ENCODE measurements at places on chromosomes 16 and 17.

GRCh38 chr17:56577843-56578204 is 15.7 kb upstream of the NOG start:
- no peak for DNase-seq

- DNase-seq, result no peak
Observed at GRCh38 chr17:9839433-9839832, 13.7 kb downstream of the GLP2R start.

DNA sequence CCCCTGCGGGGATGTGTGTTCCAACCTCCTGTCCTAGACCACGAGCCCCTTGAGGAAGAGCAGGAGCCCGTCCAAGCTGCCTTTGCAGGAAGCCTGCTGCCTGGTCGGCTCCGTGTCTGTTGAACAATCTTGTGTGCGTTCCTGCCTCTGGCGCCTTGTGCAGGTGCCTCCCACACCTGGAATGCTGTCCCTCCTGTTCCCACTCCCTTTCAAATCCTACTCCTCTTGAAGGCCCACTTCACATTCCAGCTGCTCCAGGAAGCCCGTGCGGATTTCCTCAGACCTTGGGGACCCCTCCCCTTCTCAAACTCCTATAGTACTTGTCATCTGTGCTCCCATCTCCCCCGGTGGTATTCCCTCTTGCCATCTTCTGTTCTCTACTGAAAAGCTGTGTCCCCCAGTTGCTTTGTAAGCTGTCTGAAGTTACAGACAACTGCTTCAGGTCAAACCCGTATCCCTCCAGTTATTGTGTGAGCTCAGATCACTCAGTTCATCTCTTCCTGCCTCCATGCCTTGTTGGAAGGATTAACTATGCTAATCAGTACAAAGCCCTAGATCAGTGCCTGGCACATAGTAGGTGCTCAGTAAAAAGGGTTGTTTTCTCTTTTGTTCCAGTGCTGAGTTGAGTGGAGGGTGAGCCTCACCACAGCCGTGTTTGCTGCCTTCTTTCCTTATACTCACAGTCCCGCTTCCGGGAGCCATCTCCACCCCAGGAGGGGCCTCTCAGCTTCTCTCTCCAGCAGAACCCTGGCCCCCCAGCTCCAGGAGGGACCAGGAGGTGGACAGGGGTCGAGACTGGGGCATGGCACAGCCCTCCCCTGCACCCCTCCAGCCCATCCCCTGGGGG is 241.8 kb upstream of the CIBAR2 start:
- DNase-seq, result no peak

GRCh38 chr16:79707876-79708275 is 107.3 kb upstream of the MAF start:
- DNase-seq, result peak; percentile 47

GRCh38 chr16:49468611-49469310 is 95.2 kb downstream of the C16orf78 start:
- DNase-seq, result no peak

DNA sequence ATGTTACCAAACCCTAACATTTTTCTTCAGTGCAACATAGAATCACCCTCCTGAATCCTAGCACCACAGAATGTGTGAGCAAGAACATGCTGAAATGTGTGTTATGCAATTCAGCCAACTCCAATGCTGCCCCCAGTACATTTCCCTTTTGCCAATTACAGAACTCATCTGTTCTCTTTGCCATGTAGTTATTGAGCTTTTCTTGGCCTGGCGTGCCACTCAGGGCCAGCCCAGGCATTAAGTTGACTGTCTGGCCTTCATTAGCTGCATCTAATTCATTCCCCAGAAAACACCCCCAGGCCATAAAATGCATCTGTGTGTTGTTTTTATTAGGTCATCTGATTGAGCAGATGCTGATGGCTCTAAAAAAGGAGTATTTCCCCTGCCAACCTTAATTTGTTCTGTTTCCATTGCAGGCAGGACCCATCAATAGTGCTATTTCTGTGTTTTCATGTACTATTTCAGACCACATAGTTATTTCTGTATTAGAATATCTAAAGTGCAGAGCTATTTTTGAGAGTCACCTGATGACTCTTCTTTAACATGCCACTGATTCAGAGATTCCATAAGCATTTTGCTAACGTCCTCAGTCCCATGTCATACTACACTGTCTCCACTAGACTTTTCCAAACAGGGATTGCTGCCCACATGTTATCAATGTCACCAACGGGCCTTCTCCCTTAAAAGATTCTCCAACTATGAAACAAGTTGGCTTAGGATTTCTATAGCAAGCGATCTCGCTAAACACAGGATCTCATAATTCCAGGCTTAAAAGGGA is 969.7 kb downstream of the CDH11 start:
- no peak for DNase-seq

DNA sequence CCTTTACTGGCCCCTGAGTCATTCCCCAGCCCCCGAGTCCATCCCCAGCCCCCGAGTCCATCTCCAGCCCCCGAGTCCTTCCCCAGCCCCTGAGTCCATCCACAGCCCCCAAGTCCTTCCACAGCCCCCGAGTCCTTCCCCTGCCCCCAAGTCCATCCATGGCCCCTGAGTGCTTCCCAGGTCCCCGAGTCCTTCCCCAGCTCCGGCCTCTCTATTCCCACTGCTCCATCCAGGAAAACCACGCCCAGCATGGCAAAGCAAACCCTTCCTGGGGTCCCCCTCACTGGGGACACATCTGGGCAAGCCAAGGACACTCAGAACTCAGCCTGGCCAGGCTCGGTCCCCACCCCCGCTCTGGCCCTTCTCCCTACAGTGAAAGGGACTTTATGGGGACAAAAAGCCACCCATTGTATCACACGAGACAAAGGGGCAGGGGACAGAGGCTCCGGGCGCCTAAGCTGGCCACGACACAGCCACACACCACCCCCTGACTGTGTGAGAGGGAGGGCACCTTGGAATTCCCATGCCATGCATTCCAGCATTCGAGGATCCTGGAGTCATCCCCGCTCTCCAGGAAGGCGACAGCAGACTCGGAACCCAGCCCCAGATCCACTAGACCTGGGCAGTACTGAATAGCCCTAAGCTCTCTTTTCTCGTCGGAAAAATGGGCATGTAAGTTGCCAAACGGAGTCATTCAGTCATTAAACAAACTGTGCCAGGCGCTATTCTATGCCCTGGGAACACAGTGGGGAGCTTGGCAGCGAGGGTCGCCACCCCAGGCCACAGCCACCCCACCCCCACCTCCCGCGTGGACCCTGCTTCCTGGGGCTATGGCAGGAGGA is 14.0 kb downstream of the PLLP start:
- DNase-seq, result no peak

- DNase-seq, result no peak
Observed at GRCh38 chr17:44977065-44977464, 9.0 kb upstream of the C1QL1 start.

- peak; percentile 42 for DNase-seq
Observed at GRCh38 chr17:4903051-4903818, at the start of gene CHRNE. CHRNE (minus strand) TSS chr17:4903098; CDS start chr17:4903063, 35 bp downstream.

DNA sequence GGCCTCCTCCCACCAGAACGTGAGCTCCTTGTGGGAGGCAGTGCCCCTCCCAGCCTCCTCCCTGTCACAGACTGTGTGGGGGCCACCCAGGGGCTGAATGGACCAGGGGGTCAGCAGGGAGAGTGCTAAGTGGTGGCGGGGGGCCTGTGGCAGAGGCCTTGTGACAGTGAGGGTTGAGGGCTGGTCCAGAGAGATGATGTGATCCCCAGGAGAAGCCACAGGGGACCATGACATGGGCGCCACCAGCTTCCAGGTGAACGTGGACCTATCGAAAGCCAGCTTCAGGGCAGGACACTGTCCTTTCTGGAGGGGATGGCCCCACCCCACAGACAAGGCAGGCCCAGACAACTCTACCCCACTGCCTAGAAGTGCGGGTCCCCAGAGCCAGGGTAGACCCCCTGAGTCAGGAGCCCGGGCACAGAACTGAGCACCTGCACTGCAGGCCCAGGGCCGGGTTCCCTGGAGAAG is 3.1 kb downstream of the SPSB3 start:
- DNase-seq, result no peak

- DNase-seq, result no peak
Observed at GRCh38 chr16:27430923-27431484, 29.0 kb downstream of the IL21R start.

DNA sequence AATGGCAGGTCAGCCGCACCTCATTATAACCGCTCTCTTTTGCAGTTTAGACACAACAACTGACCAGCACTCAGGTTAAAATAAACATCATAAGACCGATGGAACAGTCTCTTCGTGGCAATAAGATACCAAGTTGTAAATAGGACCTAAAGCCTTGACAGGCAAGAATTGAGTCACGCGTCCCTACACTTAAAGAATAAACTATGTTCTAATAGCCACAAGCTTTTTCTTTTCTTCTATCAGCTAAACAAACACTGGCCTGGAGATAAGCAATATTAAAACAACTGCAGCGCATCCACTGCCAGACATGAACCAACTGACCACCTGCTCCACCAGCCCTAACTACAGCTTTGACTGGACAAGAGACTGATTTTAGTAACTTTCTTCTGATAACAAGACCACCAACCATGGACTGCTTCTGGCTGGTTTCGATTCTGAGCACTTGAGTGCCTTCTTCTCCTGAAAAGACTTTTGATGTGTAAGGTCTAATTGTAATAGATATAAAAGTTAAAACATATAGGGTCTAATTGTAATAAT is 17.5 kb downstream of the SLFN12L start:
- DNase-seq, result no peak

DNA sequence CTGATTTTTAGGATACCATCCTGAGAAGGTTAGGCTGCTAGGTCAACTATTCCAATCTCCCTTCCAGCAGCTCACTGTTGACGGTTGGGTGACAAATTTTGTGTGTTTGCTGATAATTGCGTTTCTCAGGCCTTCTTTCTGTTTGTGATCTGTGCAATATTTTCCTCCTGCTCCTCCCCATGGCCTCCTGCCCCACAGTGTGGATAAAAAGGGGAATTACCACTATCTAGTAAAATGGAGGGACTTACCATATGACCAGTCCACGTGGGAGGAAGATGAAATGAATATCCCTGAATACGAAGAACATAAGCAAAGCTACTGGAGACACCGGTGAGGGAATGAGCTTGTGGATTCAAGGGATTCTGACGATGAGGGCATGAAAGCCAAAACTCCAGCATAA is 9.2 kb downstream of the CHD3 start:
- no peak for DNase-seq

DNA sequence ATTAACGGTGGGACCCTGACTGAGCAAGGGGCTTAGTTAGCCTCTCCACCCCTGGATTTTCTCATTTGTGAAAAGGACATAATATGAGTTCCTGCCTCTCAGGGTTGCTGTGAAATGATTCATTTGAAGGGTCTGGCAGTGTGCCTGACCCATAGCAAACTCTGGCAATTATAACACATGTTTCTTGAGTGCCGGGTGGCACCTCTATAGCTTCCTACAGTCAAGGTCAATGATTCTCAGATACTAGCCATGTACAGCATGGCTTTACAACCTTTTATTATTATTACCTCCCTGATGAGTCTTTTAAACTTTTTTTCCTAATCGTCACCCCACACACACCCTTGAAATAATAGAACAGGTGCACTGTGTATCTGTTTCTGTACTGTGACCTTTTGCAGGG is 42.1 kb downstream of the TMEM114 start:
- no peak for DNase-seq

DNA sequence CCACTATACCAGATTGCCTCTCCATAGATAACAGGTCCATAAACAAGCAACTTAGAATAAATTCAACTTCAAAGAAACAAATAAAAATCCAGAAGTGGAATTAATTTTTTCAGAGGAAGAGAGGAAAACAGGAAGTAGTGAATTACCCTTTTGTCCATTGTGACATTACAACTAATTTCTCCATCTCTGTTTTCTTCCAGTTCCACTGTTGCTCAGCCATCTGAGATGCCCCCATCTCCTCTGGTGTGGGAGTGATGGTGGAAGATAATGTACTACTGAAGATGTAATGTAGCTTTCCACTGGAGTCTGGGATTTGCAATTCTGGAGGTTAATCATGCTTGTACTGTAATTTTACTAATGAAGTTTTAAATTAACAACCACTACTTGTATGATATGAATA is 124.6 kb upstream of the TMEM97 start:
- DNase-seq, result no peak

DNA sequence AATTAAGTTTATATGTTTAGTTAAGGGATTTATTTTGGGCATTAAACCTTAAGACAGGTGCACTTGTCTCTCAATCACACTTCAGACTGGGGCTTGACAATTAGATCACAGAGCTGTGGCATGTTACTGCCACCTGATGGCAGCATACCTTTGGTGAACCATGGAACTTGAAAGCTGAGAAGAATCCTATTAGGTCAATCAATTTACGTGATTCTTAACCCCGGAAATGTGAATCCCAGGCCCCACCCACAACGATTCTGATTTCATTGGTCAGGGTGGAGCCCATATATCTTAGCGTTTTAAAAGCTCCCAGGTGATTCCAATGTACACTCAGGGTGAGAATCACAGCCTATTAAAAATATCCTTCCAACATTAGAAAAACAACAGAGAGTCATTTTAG is 91.0 kb downstream of the GSG1L start:
- DNase-seq, result no peak

Measured in thoracic aorta (tissue), 2 donors.